ENCODE measurements at places on chromosomes 5 and 9. TPM values are rescaled to one million over a fixed set of nuclear protein-coding genes. Genes with fewer than 3 reads are reported as not detected.

DNA sequence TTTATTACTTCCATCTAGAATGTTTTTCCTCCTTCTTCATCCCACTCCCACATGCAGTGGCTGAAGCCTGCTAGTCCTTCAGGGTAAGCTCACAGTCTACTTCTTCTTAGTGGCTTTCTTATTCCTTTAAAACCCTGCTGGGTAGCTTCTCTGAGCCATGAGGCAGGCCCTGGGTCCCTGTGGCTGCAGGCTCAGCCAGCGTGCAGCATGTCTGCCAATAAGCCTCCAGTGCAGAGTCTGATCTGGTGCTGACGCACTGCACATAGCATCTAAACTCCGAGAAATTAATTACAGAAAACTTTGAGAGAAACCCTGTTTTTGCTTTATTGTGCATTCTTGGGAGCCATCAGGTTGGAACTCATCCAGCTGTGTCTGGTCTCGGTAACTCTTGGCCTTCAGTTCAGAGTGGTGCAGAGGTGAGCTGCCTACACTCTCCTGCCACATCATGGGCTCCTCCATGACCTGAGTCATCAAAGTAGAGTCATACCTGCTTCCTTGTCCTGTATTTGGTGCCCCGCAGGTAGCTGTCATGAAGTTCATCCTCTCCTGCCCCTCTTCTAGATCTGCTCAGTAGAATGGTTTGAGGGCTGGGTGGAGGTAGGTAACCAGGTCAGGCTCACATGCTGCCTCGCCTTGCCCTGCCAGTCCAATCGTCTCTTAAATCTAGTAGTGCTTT lies 339.4 kb downstream of the KDM4C start:
- H3K4me1 ChIP-seq, result no peaks in the 10 kb centered on the region
- H3K27ac ChIP-seq, result no peak overlapping the region
- no peaks in the 10 kb centered on the region for H3K27me3 ChIP-seq
- H3K36me3 ChIP-seq, result no peaks in the 10 kb centered on the region
- H3K4me3 ChIP-seq, result no peak overlapping the region

- peaks cover 3% of the 10 kb centered on the region for H3K27me3 ChIP-seq
- no peaks in the 10 kb centered on the region for H3K36me3 ChIP-seq
- no peaks in the 10 kb centered on the region for H3K4me1 ChIP-seq
- H3K27ac ChIP-seq, result no peak overlapping the region
- no peak overlapping the region for H3K4me3 ChIP-seq
These were observed 37.7 kb downstream of the C5orf15 start for GRCh38 chr5:133930813-133931090.

DNA sequence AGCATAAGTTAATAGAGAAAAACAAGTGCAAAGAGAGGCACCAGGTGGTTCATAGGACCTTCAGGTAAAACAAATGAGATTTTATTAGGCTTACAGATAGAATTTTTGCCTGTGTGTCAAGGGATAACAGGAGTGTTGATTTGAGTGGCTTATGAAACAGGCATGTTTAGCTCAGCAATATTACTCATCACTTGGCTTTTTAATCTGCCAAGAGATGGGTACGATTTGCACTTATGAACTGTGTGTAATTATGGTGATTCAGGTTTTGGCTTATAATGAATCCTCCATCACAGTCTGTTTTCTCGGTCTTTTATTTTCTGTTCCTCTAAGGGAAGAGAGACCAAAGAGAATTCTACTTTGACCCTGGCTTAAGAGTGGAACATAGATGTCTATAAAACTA lies 199.3 kb downstream of the DMRTA1 start:
- no peaks in the 10 kb centered on the region for H3K27me3 ChIP-seq
- peak overlapping the region; percentile 9 for H3K4me3 ChIP-seq
- no peak for DNase-seq
- no peaks in the 10 kb centered on the region for H3K4me1 ChIP-seq

- H3K27ac ChIP-seq, result no peak overlapping the region
- H3K36me3 ChIP-seq, result no peaks in the 10 kb centered on the region
- DNase-seq, result no peak
- H3K4me1 ChIP-seq, result peaks cover 24% of the 10 kb centered on the region
These were observed 3.5 kb upstream of the WDR38 start for GRCh38 chr9:124849801-124850200.

DNA sequence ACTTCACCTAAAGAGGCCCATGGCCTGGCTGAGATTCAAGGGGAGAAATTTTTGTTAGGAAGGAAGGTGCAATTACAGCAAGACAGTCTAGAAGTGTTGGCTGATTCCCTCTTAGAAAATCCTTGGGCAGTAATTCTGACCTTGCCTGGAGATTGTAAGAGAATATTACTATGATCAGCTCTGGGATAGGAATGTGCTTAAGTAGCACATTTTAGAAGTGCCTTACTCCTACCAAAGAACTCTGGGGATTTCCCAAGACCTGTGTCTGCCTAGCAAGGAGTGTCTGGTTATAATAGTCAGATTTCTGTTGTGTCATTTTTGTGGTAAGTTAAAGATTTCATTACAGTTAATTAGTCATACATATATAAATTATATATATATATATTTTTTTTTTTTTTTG lies 52.3 kb downstream of the NLN start:
- no peaks in the 10 kb centered on the region for H3K4me1 ChIP-seq
- H3K4me3 ChIP-seq, result no peak overlapping the region

GRCh38 chr5:122693963-122694362 lies 80.9 kb upstream of the SNX2 start:
- no peaks in the 10 kb centered on the region for H3K36me3 ChIP-seq
- no peaks in the 10 kb centered on the region for H3K4me1 ChIP-seq
- DNase-seq, result no peak
- no peak overlapping the region for H3K4me3 ChIP-seq
- no peaks in the 10 kb centered on the region for H3K27me3 ChIP-seq

STOML2 gene
- total RNA-seq, result 130 TPM

Data from esophagus muscularis mucosa (tissue), 4 donors.